ENCODE measurements at places on chromosomes 5 and 9. TPM values are rescaled to one million over a fixed set of nuclear protein-coding genes. Genes with fewer than 3 reads are reported as not detected.

Gene SHISAL2B
- 3.9 TPM for total RNA-seq

Gene LCN1
- total RNA-seq, result not detected

Gene SIT1
- total RNA-seq, result 14.7 TPM

Gene SLC45A2
- not detected for total RNA-seq

Gene GMCL2
- 0.07 TPM for total RNA-seq

GRCh38 chr5:114977979-114978573 lies 191.6 kb downstream of the TRIM36 start:
- no peaks in the 10 kb centered on the region for H3K36me3 ChIP-seq
- no peaks in the 10 kb centered on the region for H3K4me1 ChIP-seq
- no peaks in the 10 kb centered on the region for H3K27me3 ChIP-seq
- no peak overlapping the region for H3K27ac ChIP-seq

GRCh38 chr9:128370752-128371629 lies at the start of gene URM1:
URM1 (plus strand) TSS chr9:128371374; CDS start chr9:128371381, 7 bp downstream.
- 0 out of 2 replicates have a peak within 1 kb of the TSS, but pooled peaks have one; percentile 58 for H3K27ac ChIP-seq
- peaks cover 8% of the 10 kb centered on the region for H3K4me1 ChIP-seq
- H3K4me3 ChIP-seq, result peak within 1 kb of the TSS; percentile 99
- H3K27me3 ChIP-seq, result peaks cover 45% of the 10 kb centered on the region

DNA sequence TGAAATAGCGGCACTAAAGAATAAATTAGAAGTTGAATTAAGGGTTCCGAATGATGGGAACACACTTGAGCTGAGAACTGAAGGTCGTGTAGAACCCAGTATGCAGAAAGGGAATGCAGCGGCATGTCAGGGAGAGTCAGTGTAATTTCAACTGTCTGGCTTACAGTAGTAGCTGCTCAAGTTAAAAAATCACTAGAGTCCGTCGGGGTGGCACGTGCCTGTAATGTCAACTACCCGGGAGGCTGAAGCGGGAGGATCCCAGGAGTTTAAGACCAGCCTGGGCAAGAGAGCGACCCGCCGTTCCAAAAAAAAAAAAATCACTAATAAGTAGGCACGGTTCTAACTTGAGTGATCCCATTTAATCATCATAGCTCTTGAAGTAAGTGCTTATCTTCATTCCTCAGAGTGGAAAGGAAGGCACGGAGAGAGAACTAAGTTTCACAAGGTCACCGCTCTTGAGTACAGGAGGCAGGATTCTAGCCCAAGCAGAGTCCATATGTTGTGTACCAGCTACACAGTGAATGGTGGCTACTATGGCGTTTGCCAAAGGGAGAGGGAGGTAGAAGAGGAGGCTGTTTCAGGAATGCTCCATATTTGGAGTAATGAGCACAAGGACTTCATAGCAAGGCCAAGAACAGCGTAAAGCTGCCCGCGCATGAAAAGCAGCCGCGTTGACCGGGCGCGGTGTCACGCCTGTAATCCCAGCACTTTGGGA lies 831 bp downstream of the RMRP start:
- peaks cover 4% of the 10 kb centered on the region for H3K36me3 ChIP-seq
- no peak for DNase-seq
- H3K27me3 ChIP-seq, result peaks cover 4% of the 10 kb centered on the region
- H3K4me1 ChIP-seq, result peaks cover 8% of the 10 kb centered on the region

GRCh38 chr5:104361932-104362331 lies 799.3 kb upstream of the NUDT12 start:
- H3K4me1 ChIP-seq, result no peaks in the 10 kb centered on the region
- no peak overlapping the region for H3K27ac ChIP-seq

- 0 out of 2 replicates have a peak, but pooled peaks cover 3% of the 10 kb centered on the region for H3K4me1 ChIP-seq
- H3K27me3 ChIP-seq, result no peaks in the 10 kb centered on the region
- H3K4me3 ChIP-seq, result no peak overlapping the region
- H3K27ac ChIP-seq, result no peak overlapping the region
Measured at GRCh38 chr5:177438468-177438867, 8.1 kb upstream of the PRR7 start.

- no peaks in the 10 kb centered on the region for H3K27me3 ChIP-seq
- no peak overlapping the region for H3K4me3 ChIP-seq
Measured at GRCh38 chr5:71695595-71695994, 23.5 kb upstream of the CARTPT start.

DNA sequence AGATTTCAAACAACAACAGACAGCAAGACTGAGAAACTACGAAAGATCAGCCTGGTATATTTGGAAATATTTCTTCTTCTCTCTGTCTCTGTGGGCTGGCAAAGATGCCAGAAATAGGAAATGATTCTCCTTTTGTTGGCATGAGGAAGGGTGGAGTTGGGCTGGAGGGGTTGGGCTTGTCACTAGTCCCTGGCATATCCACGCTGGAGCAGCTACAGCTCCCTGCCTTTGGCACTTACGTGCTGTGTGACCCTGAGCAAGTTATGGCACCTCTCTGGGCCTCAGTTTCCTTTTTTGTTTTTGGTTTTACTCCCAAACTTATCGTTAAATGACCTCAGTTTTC lies 354 bp upstream of the KCNMB1 start:
- H3K4me1 ChIP-seq, result peaks cover 40% of the 10 kb centered on the region
- H3K27me3 ChIP-seq, result no peaks in the 10 kb centered on the region
- no peak for DNase-seq

GRCh38 chr5:119078071-119078846 lies 7.4 kb downstream of the DMXL1 start:
- H3K4me1 ChIP-seq, result peaks cover 56% of the 10 kb centered on the region
- H3K4me3 ChIP-seq, result peak overlapping the region; percentile 5
- no peaks in the 10 kb centered on the region for H3K36me3 ChIP-seq
- DNase-seq, result no peak

DNA sequence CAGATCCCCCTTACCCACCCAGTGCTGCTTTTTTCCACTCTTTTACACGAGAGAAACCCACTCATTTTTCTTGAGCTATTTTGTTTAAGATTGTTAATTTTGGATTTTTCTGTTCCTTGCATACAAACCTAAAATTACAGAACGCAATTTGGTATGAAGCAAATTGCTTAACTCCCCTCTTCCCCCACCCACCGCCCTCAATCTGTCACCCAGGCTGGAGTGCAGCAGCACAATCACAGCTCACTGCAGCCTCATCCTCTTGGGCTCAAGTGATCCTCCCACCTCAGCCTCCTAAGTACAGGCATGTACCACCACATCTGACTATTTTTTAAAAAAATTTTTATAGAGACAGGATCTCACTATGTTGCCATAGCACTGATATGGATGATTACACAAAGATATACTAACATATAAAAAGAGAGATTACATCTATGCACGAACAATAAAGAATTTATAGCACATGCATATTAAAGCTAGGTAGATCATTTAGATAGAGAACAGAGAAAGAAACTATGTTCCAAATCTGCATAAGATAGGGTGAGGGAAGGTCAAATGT lies 203.6 kb downstream of the PIK3R1 start:
- no peaks in the 10 kb centered on the region for H3K36me3 ChIP-seq
- no peak overlapping the region for H3K27ac ChIP-seq
- H3K27me3 ChIP-seq, result no peaks in the 10 kb centered on the region
- DNase-seq, result no peak

DNA sequence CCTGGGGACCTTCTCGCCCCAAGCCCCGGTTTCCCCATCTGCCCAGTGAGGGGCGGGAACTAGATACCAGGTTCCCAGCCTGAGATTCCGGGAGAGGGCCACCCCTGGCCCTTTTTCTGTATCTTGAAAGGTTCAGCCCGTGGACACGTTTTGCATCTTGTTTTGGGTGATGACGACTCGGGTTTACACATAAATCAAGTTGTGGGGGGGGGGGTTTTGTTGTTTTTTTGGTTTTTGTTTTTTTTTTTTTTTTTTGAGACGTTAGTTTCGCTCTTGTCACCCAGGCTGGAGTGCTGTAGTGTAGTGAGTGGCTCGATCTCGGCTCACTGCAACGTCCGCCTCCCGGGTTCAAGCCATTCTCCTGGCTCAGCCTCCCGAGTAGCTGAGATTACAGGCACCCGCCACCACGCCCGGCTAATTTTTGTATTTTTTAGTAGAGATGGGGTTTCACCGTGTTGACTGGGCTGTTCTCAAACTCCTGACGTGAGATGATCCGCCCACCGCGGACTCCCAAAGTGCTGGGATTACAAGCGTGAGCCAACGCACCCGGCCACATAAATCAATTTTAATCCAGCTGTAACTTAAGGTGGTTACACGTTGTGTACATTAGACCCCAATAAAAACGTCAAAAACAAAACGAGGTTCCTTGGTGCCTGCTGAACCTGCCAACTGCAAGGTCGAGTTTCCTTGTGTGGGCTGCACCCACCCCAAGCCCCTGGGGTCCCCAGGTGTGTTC lies 1.1 kb upstream of the BRD3 start:
- H3K4me1 ChIP-seq, result peaks cover 10% of the 10 kb centered on the region
- H3K27me3 ChIP-seq, result no peaks in the 10 kb centered on the region
- H3K4me3 ChIP-seq, result peak overlapping the region; percentile 78
- no peak for DNase-seq
- no peaks in the 10 kb centered on the region for H3K36me3 ChIP-seq

- H3K27me3 ChIP-seq, result no peaks in the 10 kb centered on the region
- H3K27ac ChIP-seq, result no peak overlapping the region
- no peak for DNase-seq
- H3K4me3 ChIP-seq, result no peak overlapping the region
- no peaks in the 10 kb centered on the region for H3K36me3 ChIP-seq
Measured at GRCh38 chr9:72950875-72951442, 1.9 kb downstream of the ALDH1A1 start.

DNA sequence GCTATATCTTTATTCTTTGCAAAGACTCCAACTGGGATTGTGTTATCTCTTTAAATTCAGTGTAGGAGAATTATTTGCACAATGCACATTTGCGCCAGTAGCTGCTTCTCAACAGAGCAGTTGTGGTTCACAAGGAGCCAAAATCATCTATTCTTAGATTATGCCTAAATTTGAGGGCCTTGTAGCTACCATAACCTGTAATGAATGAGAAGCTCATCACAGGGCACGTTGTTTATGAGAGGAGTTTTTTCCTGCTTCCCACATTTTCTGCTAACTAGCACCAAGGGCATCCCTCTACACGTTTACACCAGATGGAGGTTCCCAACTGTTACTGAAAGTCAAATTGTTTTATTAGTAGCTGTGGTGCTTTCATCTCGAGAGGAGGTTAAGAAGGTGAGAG lies 322.4 kb downstream of the TMEM161B start:
- H3K4me1 ChIP-seq, result peaks cover 48% of the 10 kb centered on the region
- H3K27me3 ChIP-seq, result no peaks in the 10 kb centered on the region
- no peak overlapping the region for H3K27ac ChIP-seq
- no peaks in the 10 kb centered on the region for H3K36me3 ChIP-seq

GRCh38 chr9:98943682-98944056 lies at the start of gene COL15A1:
COL15A1 (plus strand) TSS chr9:98943907; CDS start chr9:98944062, 155 bp downstream.
- H3K27ac ChIP-seq, result no peak within 1 kb of the TSS
- peaks cover 20% of the 10 kb centered on the region for H3K4me1 ChIP-seq
- H3K4me3 ChIP-seq, result peak within 1 kb of the TSS; percentile 82
- peak; percentile 75 for DNase-seq

DNA sequence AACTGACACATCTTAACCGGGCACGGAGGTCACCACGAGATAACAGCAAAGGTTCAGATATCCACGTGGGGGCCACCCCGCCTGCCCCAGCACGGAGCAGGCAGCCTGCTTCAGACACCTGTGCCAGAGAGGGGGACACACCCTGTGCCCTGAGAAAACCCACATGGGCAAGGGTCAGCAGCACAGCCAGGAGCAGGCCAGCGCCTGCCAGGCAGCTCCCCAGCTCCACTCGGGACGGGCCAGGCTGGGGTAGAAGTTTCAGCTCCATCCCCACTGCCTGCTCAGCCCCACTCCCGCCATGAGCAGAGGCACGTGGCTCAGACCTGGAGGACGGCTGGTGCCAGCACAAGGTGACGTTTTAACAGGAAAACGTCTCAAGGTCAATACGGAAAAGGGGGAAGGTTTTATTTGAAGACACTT lies 22.2 kb downstream of the SLC12A7 start:
- H3K27me3 ChIP-seq, result no peaks in the 10 kb centered on the region
- H3K4me3 ChIP-seq, result no peak overlapping the region
- no peak for DNase-seq
- no peaks in the 10 kb centered on the region for H3K4me1 ChIP-seq
- H3K27ac ChIP-seq, result no peak overlapping the region

DNA sequence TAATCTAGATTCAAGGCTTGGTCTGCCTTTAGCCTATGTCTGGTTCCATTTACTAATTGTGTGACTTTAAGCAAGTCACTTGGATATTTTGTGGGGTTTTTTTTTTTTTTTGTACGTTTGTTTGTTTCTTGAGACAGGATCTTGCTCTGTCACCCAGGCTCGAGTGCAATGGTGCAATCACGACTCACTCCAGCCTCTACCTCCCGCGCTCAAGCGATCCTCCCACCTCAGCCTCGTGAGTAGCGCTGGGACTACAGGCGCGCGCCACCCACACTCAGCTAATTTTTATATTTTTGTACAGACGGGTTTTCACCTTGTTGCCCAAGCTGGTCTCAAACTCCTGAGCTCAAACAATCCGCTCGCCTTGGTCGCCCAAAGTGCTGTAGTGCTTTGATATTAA lies 1.1 kb upstream of the PFDN1 start:
- 0 out of 2 replicates have a peak, but pooled peaks cover 7% of the 10 kb centered on the region for H3K4me1 ChIP-seq
- H3K36me3 ChIP-seq, result 0 out of 2 replicates have a peak, but pooled peaks cover 4% of the 10 kb centered on the region
- H3K27me3 ChIP-seq, result no peaks in the 10 kb centered on the region
- peak overlapping the region; percentile 76 for H3K27ac ChIP-seq
- H3K4me3 ChIP-seq, result no peak overlapping the region
- no peak for DNase-seq

- no peak overlapping the region for H3K27ac ChIP-seq
- H3K4me1 ChIP-seq, result no peaks in the 10 kb centered on the region
- H3K4me3 ChIP-seq, result no peak overlapping the region
- H3K36me3 ChIP-seq, result no peaks in the 10 kb centered on the region
- DNase-seq, result no peak
Measured at GRCh38 chr9:84485539-84485938, 145.0 kb upstream of the SLC28A3 start.
